Stimulated activated CD4-positive, alpha-beta T cell treated with anti-CD3 and anti-CD28 coated beads, Interleukin-1b, Interleukin-23, amount 100 ng/mL, for 1 hour (primary cell): ENCODE measurements at places on chromosomes 6 and 20.

DNA sequence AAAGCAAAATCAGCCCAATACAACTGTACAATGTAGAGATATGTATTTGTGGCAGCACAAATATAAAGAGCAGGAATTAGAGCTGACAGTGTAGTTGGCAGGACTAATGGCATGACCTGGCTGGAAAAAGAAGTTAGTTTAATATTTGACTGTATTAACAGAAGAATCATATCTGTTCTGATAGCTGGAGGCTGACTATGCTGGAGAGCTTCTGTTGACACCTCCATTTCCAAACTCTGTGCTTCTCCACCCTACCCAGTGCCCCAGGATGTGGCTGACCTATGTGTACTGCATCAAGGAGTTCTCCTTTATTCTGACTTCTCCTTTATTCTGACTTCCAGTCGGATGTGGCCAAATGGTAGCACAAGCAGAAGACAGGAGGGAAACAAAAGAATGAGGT is 299.3 kb downstream of the PKHD1 start:
- no peak for DNase-seq

GRCh38 chr20:16708602-16709001 is 21.2 kb upstream of the SNRPB2 start:
- DNase-seq: no peak

- DNase-seq: peak; percentile 56
Measured at GRCh38 chr20:63626424-63627128, at the start of gene GMEB2. GMEB2 (minus strand) TSS chr20:63627101; CDS start chr20:63619397, 7,704 bp downstream.

GRCh38 chr6:121441477-121441876 is 6.0 kb downstream of the GJA1 start:
- DNase-seq: no peak

- DNase-seq: no peak
Measured at GRCh38 chr20:15251171-15251570, 913.8 kb upstream of the FLRT3 start.

DNA sequence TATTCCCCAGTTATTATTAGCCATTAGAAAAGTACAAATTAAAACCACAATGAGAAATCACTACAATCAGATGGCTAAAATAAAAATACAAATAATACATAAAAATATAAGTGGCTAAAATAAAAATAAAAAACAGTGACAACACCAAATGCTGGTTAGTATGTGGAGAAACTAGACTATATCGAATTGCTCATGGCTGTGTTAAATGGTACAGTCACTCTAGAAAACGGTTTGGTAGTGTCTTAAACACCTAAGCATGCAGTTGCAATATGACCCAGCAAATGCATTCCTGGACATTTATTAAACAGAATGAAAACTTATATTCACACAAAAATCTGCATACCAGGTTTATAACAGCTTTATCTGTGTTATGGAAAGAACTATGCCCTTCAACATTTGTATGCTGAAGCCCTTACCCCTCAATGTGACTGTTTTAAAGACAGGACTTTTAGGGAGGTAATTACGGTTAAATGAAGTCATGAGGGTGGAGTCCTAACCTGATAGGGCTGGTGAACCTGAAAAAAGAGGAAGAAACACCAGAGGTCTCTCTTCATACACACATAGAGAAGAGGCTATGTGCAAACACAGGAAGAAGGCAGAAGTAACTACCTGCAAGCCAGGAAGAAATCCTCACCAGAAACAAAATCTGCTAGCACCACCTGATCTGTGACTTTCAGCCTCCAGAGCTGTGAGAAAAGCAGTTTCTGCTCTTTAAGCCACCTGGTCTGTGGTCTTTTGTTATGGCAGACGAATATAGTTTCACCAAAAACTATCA is 84.9 kb downstream of the ASCC3 start:
- DNase-seq: no peak
